ENCODE measurements at places on chromosomes 7 and 10.

DNA sequence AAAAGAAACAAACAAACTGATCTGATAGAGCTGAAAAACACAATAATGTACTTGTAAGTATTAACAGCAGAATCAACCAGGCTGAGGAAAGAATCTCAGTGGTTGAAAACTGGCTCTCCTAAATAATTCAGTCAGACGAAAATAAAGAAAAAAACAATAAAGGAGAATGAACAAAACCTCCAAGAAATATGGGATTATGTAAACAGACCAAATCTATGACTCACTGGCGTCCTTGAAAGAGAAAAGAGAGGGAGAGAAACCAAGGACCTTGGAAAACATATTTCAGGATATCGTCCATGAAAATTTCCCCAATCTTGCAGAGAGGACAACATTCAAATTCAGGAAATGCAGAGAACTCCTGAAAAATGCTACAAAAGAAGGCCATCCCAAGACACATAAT is 62.9 kb downstream of the FBXL13 start:
- DNase-seq: no peak

DNA sequence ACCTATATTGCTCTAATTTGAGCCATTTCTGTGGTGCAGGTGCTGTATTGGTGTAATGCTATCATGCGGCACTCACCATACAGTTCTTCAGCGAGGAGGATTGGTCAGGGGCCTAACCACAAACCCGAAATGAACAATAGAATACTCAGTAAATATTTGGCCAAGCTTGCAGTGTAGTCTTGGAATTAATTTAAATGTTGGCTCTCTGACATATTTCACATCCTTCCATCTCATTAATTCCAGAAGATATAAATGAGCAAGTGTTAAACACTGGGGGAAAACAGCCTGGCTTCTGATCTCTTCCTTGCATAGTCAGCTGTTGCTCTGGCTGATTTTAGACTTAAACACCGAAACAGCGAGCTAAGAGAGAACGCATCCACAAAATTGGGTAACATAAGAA is 663.1 kb upstream of the GHITM start:
- DNase-seq: no peak

DNA sequence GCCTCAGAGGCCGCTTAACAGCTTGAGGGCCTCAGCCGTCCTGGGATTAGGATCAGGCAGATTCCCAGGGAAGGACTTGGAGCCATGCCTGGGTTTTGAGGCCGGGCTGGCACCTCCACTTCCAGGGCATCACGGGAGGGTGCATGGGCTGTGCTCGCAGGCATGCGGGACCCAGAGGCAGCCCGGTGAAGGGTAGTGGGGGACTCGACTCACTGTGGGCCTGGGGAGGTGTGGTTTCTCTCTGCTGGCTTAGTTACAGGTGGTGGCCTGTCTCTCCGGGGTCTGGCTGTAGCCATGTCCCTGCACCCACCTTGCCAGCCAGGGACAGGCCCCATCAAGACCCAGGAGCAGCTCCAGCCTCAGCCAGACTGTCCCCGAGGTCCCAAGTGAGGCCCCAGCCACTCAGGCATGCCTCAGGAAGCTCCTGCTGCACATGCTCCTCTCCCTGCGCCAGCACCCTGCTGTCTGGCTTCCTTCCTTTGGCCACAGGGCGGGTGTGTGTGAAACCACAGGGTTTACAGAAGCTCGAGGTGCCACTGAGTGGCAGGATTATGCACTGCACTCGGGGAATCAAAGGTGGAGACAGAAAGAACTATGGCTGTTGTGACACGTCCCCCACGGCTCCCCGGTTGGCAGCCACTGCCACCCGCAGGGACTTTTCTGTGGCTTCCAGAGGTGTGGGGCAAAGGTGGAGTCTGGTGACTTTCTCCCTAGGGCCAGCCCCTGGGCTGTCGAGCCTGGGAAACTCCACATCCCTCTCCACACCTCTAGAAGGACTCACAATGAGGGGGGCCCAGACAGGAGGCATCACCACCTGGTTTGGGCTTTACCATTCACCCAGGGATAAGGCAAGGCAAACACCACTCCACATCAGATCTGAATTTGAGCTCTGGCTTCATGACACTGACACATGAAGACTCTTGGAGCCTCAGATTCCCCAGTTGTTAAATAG is 19.7 kb downstream of the GOLGA7B start:
- DNase-seq: peak; percentile 20

DNA sequence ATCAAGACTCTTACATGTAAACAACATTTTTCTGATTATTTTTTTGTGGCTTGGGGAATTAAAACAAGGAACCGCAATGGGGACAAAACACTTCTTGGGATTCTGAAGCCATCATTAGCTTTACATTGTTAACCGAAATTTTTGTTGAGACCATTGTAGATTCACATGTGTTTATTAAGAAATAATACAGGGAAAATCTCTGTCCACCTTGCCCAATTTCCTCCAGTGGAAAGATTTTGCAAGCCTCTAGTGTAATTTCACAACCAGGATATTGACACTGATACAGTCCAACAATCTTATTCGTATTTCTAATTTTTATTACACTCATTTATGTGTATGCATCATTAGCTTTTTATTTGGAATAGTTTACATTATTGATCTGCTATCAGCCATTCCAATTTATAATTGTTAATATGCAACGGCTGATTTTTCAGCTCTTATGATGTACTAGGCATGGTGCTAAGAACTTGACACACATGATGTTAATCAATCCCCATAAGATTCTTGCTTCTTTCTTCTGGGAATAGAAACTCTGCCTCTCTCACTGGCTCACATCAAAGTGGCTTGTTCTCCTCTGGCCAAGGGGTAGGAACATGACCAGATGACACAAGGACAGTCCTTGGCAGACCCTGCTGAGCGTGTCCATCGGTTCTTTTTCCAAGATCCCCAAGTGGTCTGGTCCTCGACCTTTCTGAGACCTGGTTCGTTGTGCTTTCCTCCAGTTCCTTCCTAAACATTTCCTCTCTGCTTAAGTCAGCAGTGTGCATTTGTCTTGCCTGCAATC is 137.6 kb downstream of the ADAM12 start:
- no peak for DNase-seq

DNA sequence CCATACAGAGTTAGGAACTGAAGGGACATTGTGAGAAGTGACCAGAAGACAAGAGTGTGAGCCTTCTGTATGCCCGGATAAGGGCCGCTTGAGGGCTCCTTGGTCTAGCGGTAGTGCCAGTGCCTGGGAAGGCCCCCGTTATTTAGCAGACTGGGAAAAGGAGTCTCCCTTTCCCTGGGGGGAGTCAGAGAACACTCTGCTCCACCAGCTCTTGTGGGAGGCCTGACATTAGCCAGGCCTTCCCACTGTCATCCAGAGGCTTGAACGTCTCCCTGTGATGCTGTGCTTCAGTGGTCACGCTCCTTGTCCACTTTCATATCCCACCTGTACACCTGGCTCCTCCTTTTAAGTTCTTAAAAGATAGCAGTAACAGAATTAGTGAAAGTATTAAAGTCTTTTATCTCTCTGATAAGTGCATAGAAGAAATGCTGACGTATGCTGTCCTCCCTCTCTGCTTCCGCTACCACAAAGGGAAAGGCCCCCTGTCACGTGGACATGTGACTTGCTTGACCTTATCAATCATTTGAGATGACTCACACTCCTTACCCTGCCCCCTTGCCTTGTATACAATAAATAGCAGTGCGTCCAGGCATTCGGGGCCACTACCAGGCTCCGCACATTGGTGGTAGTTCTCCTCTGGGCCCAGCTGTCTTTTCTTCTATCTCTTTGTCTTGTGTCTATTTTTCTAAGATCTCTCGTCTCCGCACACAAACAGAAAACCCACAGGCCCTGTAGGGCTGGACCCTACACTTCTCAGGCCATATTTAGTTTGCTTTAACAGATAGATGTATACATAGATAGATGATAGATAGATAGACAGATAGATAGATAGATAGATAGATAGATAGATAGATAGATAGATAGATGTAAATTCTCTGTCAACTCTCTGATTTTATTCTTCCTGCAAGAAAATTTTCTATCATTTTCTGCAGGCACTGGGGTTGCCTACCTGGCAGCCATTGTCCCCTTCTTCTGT is 131.5 kb upstream of the JCAD start:
- no peak for DNase-seq

DNA sequence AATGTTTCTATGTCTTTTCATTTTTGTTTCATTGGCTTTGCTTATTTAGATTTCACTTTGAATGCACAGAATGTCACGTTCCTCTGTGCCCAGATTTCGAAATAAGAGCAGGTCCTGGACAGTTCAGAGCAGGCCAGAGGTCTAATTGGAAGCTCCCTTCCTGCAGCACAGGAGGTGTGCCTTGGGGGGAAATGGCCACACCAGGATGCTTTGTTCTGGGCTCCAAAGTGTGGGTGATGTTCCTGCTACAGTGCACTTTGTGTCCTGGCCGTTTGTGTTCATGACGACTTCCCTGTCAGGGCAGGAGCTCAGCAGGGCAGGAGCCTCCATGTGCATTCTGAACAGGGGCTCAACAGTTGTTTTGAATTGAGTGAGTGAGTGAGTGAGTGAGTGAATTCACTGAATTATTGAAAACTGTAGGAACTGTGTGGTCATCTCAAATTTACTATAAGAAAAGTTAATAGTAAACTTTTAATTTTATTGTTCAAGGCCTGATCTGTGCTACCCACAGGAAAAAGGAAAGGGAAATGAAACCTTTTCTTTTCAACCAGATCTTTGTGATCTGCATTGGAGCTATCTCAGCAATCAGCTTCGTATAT is 109.5 kb upstream of the GJD4 start:
- no peak for DNase-seq

DNA sequence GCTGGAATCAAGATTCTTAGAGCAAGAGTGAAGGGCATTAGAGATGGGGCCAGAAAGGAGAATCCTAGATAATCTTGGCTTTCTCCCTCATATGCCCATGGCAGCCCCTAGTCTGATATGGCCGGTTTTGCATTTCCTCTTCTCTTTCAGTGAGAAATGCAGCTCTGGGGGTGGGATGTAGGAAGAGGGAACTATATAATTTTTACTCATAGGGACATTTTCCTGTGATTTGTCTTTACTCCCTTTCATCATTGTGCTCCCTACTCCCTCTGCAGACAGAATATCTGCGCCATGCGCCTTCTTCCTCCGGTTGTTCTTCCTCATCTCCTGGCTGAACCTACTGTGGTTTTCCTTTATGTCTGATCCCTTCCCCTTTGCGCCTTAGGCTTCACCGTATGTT is 16.8 kb upstream of the CHCHD1 start:
- no peak for DNase-seq

GRCh38 chr10:96764425-96765060 is 44.2 kb upstream of the PIK3AP1 start:
- DNase-seq: no peak

- DNase-seq: no peak
Measured at GRCh38 chr10:125599194-125599593, 83.8 kb downstream of the TEX36 start.

DNA sequence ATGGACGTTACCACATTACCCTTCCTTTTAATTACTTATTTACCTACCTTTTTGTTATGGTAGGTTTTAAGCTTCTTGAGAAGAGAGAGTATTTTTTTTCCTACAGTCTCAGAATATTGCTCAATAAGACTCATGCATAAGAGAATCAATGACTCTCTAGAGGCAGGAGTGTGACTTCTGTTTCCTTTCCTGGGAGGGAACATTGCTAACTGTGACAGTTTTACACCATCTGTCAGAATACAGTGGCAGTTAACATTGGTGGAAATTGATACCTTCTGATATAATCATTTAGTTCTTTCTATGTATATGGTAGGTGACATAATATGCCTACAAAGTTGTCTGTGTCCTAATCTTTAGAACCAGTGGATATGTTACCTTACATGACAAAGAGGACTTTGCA is 348.7 kb upstream of the POT1 start:
- DNase-seq: no peak

DNA sequence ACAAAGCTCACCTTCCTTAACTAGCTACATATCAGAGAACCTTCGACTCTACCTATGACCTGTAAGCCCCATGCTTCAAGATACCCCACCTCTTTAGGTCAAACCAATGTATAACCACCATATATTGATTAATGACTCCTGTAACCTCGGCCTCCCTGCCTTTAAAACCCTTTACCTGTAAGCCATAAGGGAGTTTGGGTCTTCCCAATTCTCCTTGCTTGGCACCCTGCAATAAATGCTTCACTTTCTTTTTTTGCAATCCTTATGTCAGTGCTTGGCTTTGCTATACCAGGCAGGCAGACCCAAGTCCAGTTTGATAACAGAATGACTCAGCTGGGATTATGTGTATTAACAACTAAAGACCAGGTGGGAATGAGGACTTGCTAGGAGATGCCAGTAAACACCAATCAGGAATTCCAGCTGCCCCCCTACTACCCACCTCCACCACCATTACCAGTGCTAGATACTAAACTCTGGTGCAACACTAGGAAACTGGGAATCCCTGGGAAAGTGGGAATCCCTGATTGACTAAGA is 22.0 kb upstream of the SLC35G1 start:
- DNase-seq: no peak

GRCh38 chr10:47145290-47145934 is 154.6 kb upstream of the GDF10 start:
- no peak for DNase-seq

DNA sequence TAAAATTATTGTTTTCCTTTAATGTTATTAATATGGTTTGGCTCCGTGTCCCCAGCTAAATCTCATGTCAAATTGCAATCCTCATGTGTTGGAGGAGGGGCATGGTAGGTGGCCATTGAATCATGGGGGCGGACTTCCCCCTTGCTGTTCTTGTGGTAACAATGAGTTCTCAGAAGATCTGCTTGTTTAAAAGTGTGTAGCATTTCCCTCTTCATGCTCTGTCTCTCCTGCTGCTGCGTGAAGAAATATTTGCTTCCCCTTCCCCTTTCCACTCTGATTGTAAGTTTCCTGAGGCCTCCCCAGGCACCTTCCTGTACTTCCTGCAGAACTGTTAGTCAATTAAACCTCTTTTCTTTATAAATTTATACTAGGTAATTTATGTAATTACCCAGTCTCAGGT is 27.5 kb downstream of the VIM start:
- no peak for DNase-seq

- DNase-seq: no peak
Measured at GRCh38 chr7:95694334-95694733, 78.0 kb upstream of the DYNC1I1 start.

GRCh38 chr7:157457355-157458253 is 120.8 kb downstream of the DNAJB6 start:
- DNase-seq: no peak
